ENCODE measurements at places on chromosomes 5 and 9.
A peak's percentile ranks its signal among the peaks of the same experiment; 100 is the strongest.

- DNase-seq: peak; percentile 77
Measured at GRCh38 chr9:893843-894420, 52.4 kb downstream of the DMRT1 start.

- no peak for DNase-seq
Measured at GRCh38 chr9:80922544-80922943, 766.8 kb downstream of the TLE1 start.

DNA sequence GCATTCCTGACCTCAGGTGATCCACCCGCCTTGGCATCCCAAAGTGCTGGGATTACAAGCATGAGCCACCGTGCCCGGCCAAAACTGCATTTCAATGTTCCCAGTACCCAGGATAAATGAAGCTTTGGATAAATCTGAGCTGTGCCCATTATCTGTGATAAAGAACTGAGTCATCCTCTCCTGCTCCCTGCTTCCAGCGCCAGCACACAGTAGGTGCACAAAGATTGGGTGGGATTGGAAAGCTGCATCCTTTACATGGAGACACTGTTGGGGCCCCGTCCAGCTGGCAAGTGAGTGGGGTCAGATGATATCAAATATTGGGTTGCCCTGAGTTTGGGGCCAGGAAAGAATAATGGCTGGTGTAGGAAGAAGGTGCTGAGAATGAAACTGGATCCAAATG is 17.4 kb downstream of the SH2D3C start:
- no peak for DNase-seq

GRCh38 chr9:2193552-2193951 is 178.4 kb downstream of the SMARCA2 start:
- no peak for DNase-seq

- DNase-seq: no peak
Measured at GRCh38 chr9:91214086-91214485, 147.6 kb downstream of the AUH start.

DNA sequence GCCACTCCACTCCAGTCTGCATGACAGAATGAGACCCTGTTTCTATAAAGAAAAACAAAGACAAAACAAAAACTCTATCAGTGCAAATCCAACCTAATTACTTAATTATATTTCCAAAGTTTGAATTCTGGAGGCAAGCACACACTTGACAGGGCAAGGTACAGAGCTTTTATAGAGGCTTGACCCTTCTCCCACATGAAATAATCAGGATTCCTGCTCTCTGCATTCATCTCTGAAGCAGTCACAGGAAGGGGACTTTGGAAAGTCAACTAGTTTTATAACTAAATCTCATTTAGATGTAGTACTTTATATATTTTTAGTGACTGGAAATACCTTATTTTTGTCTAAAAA is 91.9 kb upstream of the CHD1 start:
- no peak for DNase-seq

- no peak for DNase-seq
Measured at GRCh38 chr5:32388432-32389129, 56.0 kb downstream of the ZFR start.

GRCh38 chr9:24816006-24816405 is 270.3 kb upstream of the IZUMO3 start:
- DNase-seq: no peak

DNA sequence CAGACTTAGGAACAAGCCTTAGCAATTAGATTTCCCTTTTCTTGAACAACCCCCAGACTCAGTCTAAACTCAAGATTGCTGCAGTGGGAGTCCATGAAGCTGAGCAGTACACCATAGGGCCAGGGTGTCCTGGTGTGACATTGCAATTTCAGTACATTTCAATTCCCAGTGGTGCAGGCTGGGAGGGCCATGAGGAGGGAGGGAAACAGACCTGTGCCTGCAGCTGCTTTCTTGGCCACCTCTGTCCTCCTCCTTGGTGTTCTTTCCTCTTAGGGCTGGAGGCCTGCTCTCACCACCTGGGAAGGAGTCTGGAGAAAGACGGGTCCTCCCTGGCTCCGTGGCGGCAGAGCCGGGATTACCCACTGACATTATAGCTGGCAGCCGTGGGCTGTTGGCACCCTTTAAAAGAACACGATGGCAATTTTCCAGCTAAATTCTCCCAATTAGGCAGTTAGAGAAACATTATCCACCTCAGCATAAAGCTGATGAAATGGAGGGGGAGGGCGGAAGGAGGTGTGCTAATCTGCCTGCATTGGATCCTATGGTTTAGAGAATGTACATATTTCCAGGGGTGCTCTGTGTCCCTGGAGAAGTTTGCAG is 186.4 kb downstream of the SLIT3 start:
- DNase-seq: no peak

GRCh38 chr9:132062806-132063205 is 16.9 kb downstream of the MED27 start:
- no peak for DNase-seq

GRCh38 chr9:92965061-92965758 is 17.9 kb downstream of the FGD3 start:
- no peak for DNase-seq

DNA sequence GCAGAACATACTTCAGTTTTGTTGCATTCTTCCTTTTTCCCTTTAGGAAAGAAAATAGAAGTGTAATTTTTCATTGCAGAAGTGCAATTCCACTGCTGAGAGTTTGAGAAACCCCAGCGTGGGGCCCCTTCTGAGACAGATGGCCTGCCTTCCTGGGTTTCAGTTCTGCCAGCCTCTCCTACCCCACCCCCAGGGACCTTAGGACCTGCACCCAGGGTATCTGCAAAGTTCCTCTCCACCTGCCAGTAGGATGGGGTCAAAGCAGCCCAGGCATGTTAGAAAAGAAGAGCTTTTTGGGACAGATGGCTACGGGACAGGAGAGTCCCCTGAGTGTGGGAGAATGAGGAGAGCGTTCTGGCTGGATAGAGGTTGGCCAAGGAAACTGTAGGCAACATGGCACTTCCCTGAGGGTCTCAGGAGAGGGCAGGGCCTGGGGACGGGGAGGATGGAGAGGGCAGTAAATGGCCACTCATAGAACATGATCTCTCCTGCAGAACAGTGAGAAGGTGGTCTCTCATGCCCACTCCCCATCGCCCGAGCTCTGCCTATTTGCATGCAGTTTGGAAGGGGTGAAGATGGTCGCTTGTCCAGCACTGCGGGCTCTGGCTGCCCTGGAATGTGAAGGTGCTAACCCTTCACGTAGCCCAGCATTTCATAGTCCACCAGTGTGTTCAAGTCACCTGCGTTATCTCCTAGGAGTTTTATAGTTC is at the start of gene TIFAB:
Gene TIFAB (minus strand): TSS at position 31 of the 710 bp plus-strand sequence. CDS start 2,412 bp downstream, outside the sequence.
- DNase-seq: no peak

DNA sequence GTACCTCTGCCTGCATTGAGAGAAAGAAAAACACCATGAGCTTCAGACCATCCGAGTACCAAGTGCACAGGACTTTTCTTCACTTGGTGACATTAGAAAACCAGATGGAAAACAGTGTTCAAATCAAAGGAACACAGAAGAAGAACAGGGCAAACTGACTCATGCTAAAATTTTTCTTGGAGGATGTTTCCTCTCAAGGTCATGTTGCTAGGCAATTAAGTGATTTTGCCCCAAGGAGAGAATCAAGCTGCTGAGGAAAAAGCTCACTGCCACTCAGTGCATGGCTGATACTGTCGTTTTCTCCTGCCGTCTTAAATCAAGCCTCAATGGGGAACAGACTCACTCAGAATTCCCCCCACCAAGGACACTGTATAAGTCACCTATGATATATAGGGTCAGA is 57.9 kb upstream of the SIMC1 start:
- DNase-seq: no peak

DNA sequence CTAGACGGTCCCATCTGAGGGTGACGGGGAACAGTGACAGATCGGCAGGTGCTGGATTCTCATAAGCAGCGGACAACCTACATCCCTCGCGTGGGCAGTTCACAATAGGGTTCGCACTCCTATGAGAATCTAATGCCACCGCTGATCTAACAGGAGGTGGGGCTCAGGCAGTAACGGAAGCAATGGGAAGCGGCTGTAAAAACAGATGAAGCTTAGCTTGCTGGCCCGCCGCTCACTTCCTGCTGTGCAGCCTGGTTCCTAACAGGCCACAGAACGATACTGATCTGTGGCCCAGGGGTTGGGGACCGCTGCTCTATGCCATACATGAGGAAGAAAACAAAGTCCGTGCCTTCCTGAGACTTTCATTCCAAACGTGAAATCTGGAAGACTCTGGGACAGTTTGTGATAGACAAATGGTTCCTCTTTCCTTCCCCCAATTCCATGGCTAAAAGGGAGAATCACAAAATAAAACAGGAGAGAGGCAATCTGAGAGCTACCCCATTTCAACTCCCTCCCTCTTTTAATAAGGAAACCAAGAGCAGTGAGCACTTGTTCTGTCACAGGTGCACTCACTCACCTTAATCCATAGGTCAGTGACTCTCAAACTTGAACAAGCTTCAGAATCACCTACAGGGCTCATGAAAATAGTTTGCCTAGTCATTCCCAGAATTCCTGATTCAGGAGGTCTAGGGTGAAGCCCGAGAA is 12.1 kb downstream of the PDCL start:
- DNase-seq: no peak

- DNase-seq: no peak
Measured at GRCh38 chr5:66864240-66864884, 268.2 kb downstream of the MAST4 start.

DNA sequence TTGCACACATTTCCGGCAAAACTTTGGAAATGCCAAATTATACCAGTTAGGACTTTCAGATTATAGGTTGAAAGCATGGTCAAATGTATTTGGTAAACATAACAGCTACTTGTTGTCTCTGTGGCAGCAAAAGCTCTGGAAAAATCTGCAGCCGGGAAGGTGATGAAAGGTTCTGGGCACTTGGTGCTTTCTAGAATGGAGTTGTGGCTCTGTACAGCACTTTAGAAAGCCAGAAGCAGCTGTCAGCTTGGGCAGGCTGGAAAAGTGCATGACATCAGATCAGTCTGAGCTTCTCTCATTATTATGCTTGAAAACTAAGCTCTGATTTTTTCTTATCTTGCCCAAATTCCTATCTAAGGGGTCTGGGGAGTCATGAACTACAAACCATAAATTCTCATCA is 118.6 kb upstream of the MAST4 start:
- no peak for DNase-seq

- no peak for DNase-seq
Measured at GRCh38 chr5:53834500-53834899, 274.1 kb downstream of the NDUFS4 start.

DNA sequence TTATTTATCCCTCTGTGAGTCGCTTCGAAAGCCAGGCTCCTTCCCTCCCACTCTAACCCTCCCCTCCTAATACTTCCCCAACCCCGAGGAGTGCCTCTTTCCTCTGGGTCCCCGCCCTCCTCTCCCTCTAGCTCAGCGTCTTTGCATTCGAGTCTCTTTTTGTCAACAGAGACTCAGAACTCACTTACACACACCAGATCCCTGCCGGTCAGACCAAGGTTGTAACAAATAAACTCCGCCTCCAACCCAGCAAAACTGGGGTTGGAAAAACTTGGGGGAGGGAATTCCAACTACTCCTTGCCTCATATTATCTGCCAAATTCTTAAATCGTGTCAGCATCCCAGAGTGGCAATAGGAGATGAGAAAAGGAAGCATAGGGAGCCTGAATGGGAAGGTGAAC is at the start of gene HTR1A:
Gene HTR1A (minus strand): TSS at position 167 of the 400 bp plus-strand sequence. CDS start 726 bp downstream, outside the sequence.
- no peak for DNase-seq

DNA sequence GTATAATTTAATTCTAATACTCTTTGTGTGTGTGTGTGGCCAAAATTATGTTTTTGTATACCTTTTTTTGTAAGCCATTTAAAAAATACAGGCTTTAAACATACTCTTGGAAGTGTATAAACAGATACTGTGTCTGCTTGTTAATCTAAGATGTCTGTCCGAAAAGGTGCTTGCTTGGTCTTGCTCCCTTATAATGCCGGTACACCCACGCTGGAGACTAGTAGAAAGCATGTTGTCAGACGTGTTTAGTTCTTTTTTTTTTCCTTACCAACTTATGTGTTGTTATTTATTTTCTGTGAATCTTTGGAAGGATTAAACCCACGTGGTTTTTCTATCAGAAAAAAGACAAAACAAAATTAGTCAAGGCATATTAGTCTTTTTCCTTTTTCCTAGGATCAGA is 9.5 kb downstream of the GAPVD1 start:
- DNase-seq: no peak

DNA sequence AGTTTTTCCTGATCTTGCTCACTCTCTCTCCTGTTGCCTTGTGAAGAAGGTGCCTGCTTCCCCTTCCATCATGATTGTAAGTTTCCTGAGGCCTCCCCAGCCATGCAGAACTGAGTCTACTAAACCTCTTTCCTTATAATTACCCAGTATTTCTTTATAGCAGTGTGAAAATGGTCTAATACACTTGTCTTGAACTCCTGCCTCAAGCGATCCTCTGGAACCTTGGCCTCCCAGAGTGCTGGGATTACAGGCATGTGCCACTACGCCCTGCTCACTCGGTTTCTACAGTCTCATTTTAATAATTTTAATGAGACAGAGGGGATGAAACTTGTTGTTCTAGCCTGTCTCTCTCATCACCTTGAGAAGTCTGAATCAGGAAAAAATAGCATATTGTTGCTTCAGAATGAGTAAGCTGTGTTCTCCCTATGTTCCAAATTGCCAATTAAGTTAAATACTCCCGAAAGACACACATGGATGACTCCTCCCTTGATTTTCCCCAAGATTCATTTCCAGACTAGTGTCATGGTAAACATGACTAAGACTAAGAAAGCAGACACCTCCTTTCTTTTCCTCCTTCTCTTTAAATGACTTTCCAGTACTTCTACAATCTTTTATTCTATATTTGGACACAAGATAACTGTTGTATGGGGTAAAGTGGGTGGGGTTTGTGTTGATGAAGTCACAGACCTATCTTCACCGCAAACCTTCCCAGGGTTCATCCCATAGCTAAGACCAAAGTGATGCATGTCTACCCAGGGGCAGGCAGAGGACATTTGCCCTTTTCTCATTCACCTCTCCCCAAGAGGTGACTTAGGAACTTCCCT is 7.8 kb upstream of the DNAJC18 start:
- no peak for DNase-seq

GRCh38 chr5:54084696-54085095 is 225.7 kb downstream of the ARL15 start:
- DNase-seq: no peak

GRCh38 chr9:18350995-18351595 is 122.9 kb upstream of the ADAMTSL1 start:
- DNase-seq: no peak

DNA sequence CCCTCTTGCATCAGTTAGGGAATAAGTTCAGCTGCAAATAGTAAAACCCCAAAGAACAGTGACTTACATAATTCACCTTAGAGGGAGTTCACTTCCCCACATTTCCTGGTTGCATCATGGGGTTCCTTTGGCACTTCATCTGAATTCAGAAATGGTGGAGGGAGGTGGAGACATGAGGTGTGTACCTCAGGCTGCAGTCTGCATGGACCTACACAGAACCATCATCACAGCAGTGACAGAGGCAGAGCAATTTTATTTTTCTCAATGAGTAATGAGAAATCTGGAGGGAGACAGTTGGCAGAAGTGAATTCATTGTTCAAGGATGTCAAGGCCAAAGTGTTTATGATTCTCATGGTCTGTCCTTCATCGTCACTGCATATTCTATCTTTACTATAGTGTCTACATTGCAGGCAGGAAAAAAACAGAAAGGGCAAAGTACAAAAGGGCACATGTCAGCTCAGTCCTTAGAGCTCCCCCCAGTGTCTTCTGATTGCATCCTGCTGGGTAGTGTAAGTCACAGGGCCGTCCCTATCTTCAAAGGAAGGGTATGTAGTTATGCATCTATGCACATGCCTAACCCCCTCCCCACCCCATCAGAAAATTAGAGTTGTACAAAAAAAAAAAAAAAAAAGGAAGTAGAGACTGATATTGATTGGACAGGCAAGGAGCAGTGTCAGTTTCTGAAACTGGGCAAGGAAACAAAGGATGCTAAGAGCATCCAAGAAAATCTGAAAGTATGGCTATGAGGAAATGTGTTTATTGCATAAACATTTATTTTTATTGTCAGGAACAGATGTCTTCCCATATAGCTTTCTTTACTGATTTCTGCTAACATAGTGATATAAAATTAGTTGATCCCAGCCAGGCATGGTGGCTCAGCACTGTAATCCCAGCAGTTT is 132.7 kb upstream of the APC start:
- peak; percentile 12 for DNase-seq

All from germinal center (tissue), 1 donor.